ENCODE measurements at places on chromosomes 2 and 18.
A peak's percentile ranks its signal among the peaks of the same experiment; 100 is the strongest.

- DNase-seq: peak; percentile 45
These were observed 41.0 kb downstream of the LPIN2 start for GRCh38 chr18:2971741-2972552.

DNA sequence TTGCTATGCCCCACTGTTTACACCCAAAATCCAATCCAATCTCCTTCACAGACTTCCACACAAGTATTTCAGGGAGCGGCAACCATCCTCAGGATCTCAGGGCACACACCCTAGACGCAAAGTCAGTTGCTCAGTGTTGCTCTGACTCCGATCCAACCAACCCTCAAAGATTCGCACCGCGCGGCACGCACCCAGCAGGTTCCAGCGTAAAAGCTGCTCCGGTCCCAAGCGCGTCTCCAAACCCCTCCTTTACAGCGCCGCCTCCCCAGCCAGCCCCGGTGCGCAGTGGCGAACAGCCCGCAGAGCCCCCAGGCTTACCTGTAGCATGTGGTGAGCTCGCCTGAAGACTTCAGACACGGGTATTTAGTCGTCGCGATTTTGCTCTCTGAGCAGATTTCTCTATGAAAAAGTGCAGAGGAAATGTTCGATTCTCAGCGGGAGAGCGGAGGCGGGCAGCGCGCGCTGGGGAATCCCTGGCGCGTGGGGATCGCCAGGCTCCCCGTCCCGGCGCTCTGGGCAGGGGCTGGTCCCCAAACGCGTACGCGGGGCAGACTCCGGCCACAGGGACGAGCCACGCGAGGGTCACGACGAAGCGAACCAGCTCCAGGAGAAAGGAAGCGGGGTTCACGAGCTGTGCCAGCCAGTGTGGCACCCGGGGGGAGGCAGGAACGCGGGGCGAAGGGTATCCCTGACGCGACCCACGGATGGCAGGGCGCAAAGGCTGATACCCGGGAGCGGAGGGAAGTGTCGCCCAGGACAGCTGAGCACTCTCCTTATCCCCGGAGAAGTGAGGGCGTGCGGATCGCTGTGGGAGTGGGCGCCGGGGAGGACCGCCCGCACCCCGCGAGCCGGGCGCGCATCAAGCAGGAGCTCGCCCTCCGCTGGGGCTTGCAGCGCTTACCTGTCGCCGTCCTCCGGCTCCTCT lies 650 bp downstream of the CCBE1 start:
- DNase-seq: no peak

DNA sequence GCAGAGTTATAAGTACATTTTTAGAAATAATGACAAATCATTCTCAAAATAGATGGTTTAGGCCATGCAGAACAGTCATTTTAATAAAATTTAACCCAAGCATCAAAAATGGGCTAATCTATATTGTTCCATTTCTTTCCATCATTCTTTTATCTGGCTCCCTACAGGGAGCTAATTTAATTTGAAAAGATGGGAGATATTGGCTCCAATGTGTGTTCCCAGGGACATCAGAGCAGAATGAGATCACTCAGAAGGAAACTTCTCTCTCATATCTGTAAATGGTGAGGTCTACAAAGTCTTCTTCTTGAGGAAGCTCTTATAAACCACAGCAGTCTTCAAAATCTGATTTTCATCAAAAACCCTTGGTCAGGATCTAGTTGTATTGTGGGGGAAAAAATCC lies 119.4 kb upstream of the RAB6C start:
- DNase-seq: no peak

- DNase-seq: no peak
These were observed 577.4 kb downstream of the DSC3 start for GRCh38 chr18:30465096-30465495.

GRCh38 chr2:189408294-189408693 lies 33.0 kb upstream of the WDR75 start:
- DNase-seq: no peak

DNA sequence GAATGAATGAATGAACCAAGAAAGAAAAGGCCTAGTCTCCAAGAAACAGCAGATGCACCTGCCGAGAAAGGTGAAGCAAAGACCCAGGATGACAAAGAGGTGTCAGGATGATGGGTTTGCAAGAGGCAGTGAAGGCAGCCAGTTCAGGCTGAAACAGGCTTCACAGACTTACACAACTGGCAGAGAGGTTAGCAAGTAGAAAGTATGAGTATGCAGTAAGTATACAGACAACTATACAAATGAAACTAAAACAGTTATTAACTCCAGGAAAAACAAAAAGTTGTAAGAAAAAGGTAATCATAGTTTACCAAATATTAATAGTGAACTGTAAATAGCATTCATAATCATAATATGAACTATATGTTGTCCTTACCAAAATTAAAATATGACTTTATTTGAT lies 19.8 kb upstream of the RNU4ATAC start:
- DNase-seq: no peak

GRCh38 chr2:161131074-161131680 lies 29.1 kb upstream of the TANK start:
- no peak for DNase-seq

- DNase-seq: no peak
These were observed 519.4 kb upstream of the DSEL start for GRCh38 chr18:68035774-68036522.

DNA sequence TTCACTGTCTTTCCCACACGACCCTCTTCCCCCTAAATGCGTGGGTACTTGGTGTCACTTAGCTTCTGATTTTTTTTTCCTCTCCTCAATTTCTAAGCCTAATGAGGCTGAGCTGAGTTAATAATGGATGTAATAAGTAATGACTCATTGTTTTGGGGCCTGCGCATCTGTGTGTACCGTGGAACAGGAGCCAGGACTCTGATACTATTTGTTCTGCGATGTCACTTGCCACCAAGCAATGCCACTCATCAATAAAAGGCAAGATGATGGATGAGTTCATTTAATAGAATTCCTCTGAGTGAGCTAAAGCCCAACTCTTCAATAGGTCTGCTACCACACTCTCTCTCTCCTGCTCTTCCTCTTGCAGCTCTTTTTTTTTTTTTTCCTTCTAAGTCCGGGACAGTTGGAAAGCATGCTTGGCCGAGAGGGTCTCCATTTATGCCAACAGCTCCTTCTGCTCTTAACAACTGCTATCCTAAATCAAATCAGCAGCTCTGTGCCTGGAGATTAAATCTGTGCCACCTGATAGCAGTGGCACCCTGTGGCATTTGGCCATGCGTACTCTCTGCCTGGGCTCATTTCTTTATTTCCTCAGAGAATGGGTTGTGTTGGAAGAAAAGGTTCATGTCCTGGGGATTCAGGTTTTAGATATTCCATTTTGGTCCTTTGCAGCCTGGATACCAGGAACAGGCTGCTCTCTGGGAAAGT lies 1284.2 kb upstream of the PIK3C3 start:
- no peak for DNase-seq

DNA sequence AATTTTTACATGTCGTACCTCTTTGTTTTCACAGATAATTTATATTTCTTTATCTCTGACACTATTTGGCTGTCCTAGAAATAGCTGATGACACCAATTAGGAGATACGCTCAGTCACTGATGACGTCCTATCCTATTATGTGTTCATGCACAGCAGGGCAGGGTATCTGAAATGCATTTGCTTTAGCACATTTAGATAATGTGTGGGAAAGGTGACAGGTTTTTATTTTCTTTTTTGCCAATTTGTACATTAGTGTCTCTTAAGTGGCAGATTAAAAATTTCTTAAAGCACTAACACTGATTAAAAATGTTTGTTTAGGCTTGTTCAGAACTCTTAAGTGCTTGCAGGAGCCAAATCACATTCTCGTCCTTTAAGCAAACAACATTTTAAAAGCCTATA lies 39.7 kb downstream of the CDC42EP3 start:
- no peak for DNase-seq

DNA sequence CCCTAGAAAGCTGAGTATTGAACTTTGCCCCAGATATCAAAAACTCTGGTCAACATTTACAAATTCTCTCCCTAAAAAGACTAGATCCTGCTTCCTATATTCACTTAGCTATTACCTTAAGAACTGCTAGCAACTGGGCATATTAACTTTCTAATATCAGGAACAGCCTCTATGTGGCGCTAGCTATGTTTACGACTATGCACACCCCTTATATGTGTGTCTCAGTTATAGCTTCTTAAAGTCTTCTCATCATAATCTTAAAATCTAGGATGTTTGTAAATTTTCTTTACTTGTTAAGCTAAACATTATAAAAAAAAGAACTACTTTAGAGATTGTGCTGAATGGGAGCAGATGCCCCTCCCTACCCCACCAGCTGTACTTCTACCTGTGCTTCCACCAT lies 1.7 kb upstream of the STAMBP start:
- no peak for DNase-seq

DNA sequence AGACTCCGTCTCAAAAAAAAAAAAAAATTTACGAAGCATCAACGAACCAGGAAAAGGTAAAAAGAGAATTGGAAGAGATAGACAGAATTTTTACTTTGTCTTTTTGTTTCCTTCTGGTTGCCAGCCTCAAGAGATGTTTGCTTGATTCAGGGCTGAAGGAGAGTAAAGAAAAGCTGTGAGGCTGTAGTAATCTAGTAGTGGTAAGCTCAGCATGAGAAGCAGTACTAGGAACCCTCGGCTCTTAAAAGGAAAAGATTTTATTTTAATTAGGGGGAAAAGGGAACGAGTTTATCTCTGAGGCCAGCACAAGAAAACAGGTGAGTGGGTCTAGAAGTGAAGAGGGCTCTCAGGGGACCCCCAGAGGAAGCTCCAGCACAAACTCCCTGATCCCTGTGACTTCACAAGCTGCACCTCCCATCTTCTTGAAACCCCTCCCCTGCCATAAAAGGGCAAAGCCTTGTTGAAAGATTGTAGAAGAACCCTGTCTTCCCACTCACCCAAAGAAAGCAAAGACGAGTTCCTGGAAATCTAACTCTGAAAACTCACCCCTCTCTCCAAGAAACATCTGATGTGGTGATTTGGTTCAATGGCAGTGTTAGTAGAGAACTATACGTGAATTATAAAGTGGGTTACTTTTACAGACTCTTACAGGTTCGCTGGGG lies 8.6 kb downstream of the RBMS1 start:
- DNase-seq: no peak

DNA sequence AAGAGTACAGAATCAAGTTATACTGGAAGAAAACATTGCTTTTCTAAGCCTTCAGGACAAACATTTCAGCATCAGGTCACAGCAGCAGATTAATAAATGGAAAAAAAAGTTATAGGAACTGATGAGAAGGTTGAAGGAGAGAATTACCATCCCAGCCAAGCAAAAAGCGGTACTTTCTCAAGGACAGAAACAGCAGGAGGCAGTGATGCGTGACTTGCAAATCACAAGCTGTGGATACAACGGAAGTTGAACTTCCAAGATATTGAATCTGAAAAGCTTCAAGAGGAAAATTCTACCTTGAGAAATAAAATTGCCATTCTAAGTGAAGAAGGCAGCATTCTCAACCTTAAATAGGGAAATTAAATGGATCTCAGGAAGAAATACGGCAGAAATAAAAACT lies 18.5 kb upstream of the SERPINB12 start:
- no peak for DNase-seq

DNA sequence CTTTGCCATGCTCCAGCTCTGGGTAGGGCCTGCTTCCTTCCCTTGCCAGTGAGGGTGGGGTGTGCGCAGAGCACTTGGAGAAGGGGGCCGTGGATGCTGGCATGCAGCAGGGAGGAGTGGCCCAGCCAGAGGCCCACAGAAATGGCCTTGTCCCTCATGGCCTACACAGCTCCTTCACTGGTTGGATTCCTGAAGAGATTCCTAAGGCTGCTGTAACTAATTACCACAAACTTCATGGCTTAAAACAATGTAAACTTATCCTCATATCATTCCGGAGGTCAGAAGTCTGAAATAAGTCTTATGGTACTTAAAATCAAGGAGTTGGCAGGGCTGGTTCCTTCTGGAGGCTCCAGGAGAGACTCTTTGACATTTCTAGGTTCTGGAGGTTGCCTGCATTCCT lies 195.2 kb downstream of the GLI2 start:
- DNase-seq: no peak

DNA sequence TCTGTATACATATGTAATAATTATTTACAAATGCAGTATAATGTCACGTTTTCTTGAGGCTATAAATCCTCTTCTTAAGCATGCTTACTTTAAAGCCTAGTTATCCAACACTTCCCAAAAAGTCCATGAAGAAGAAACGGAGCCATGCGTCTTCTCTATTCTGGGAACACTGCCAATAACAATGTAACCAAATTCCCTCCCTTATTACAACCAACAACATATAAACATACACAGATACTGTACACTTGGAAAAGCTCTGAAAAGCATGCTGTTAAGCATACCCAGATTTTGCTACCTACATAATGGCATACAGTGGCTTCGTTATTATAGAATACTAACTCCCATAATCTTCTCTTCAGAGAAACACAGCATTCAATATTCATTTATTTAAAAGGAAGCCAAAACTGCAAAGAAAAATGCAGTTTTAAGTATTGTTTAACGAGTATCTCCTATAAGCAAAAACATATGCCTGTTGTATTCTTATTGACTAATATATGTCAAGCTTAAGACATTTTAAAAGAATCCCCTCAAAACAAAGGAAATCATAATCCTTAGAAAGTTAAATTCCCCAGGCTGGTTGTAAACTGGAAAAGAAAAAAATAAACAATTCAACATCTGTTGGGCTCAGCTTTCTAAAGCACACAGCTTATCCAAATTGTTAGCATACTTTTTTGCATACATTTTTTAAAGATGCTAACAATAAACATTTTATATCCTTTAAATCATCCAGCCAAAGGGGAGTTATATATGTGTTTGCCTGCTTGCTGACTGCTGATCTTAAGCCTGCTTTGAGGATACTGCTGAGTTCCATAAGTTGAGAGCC lies 83.4 kb downstream of the SLC25A12 start:
- no peak for DNase-seq

DNA sequence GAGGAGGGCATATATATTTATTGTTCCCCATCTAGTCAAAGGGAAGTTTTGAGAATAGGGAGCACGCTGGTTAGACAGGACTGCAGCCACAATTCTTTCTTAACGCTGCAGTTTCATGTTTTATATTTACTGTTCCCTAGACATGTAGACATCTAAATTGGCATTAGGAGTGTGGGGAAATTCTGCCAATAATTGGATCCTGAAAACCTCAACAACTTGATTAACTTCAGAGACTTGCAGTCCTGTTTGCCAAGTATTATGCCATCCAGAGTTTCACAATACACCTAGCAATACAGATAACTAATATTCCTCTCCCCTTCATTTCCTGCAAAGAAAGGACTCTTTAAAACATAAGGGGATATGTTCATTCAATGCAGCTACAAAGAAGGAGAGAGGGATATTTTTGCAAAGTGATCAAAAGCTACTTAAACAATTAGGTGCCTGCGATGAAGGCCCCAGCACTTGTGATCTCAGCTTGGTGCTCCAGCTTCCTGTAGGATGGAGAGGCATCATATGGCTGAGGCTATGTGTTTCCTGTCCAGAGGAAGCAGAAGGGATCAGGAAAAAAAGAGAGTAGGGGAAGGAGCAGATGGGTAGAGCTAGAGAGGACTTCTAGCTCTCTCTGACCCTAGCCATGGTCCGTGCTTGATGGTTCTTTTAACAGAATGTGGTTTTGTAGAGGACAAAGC lies 264.4 kb downstream of the MTX2 start:
- DNase-seq: no peak

GRCh38 chr2:81672516-81672915 lies 1368.0 kb upstream of the LRRTM1 start:
- no peak for DNase-seq
